ENCODE measurements at places on chromosomes 1 and 21. TPM values are rescaled to one million over a fixed set of nuclear protein-coding genes. Genes with fewer than 3 reads are reported as not detected.

ACKR1 gene
- not detected for total RNA-seq

CRYBG2 gene
- 1.6 TPM for total RNA-seq

LRIF1 gene
- total RNA-seq: 26.2 TPM

ZYG11A gene
- 2.7 TPM for total RNA-seq

DDR2 gene
- total RNA-seq: 0.67 TPM

TNFRSF14 gene
- 0.22 TPM for total RNA-seq

Data from A549 treated with CpdA at 1 μM for 4 hours (cell line).